ENCODE measurements at places on chromosomes 3 and 15. TPM values are rescaled to one million over a fixed set of nuclear protein-coding genes. Genes with fewer than 3 reads are reported as not detected.

DNA sequence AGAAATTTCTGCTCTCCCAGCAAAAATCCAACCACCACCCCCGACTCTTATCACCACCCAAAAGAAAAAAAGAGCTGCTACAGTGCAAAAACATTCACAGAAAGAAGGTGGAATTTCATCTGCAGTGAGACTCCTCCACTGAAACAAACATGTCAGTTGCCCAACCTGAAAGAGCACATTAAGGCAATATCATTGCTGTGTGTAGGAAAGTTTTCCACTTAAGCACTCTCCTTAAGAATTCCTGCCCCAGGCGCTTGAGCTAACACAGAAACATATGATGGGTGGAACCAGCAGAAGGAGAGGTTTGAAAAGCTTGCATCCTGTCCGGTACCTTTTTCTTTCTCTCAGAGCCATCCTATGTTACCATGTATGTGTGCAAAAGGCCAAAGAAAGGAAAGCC lies 200.8 kb upstream of the GADL1 start:
- no peaks in the 10 kb centered on the region for H3K27me3 ChIP-seq
- H3K27ac ChIP-seq = no peak overlapping the region
- no peaks in the 10 kb centered on the region for H3K36me3 ChIP-seq
- H3K4me3 ChIP-seq = no peak overlapping the region

- no peak overlapping the region for H3K27ac ChIP-seq
- no peak overlapping the region for H3K4me3 ChIP-seq
- no peaks in the 10 kb centered on the region for H3K4me1 ChIP-seq
- no peaks in the 10 kb centered on the region for H3K36me3 ChIP-seq
These were observed 64.7 kb downstream of the UBE3A start for GRCh38 chr15:25374143-25374542.

DNA sequence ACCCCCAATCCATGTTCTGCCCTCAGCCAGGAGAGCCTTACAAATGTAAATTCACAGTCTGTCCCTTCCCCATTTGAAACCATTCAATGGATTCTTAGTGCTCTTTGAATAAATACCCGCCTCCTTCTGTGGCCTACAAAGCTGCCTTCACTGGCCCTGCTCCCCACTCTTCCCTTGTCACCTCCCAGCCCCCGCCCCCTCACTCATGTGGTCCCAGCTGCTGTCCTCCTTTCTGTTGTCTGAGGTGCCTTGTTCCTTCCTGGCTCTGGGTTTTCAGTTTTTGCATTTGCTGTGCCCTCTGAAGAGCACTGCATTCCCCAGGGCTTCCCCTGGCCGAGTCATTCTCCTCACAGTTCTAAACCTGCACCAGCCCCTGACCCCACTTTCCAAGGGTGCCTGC lies 3.2 kb downstream of the EFCAB12 start:
- H3K36me3 ChIP-seq = no peaks in the 10 kb centered on the region
- no peaks in the 10 kb centered on the region for H3K4me1 ChIP-seq
- H3K27ac ChIP-seq = no peak overlapping the region

GRCh38 chr3:35638980-35639253 lies 408 bp upstream of the ARPP21 start:
- H3K4me1 ChIP-seq = no peaks in the 10 kb centered on the region
- DNase-seq = no peak
- no peak overlapping the region for H3K27ac ChIP-seq
- no peaks in the 10 kb centered on the region for H3K27me3 ChIP-seq
- H3K4me3 ChIP-seq = peak overlapping the region; percentile 42

GRCh38 chr3:90184861-90185260 lies 1077.4 kb downstream of the EPHA3 start:
- H3K27ac ChIP-seq = no peak overlapping the region
- DNase-seq = no peak
- H3K27me3 ChIP-seq = no peaks in the 10 kb centered on the region
- H3K4me3 ChIP-seq = no peak overlapping the region
- no peaks in the 10 kb centered on the region for H3K4me1 ChIP-seq

DNA sequence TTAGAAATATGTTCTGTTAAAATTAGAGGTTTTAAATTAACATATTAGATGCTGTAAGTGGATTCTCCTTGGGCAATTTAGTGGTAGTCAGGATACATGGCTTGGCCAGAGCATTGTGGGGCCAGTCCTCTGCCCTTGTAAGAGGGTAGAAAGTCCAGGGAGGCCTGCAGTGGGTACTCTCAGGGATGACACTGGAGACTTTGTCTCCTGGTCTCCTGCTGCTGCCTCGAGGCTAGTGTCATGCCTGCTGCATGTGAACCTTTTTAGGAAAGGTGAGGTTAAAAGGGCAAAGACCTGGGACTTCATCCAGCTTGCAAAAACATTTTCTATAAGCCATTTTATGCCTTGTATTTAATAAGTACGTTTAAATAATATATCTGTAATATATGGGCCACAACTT lies 96.8 kb upstream of the PROK2 start:
- no peaks in the 10 kb centered on the region for H3K27me3 ChIP-seq
- no peak overlapping the region for H3K27ac ChIP-seq
- H3K4me3 ChIP-seq = no peak overlapping the region
- H3K36me3 ChIP-seq = no peaks in the 10 kb centered on the region

- H3K36me3 ChIP-seq = no peaks in the 10 kb centered on the region
- peaks cover 8% of the 10 kb centered on the region for H3K4me1 ChIP-seq
- H3K27ac ChIP-seq = no peak overlapping the region
- peak; percentile 35 for DNase-seq
- H3K4me3 ChIP-seq = no peak overlapping the region
These were observed 67.2 kb downstream of the WDR76 start for GRCh38 chr15:43893956-43894355.

DNA sequence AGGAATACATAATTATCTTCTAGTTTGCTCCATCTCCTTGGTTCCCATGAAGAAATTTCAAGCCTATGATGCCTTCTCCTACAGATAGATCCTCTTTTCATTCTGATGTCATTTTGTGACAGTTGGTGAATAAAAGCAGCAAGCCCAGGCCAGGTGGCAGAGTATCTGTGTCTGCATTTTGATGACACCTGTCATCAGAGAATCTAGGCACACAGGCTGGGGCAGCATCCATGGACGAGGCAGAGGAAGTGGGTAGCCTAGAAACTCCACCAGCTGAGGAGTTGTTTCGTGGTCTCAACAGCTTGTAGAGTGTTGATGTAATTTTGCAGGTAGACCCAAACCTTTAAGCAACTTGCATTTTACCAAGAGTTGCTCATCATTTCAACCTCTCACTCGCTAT lies 269.8 kb downstream of the FEZF2 start:
- H3K4me3 ChIP-seq = no peak overlapping the region
- H3K27me3 ChIP-seq = no peaks in the 10 kb centered on the region
- no peak for DNase-seq

GRCh38 chr15:44159492-44159891 lies 35.6 kb downstream of the FRMD5 start:
- no peak overlapping the region for H3K4me3 ChIP-seq
- no peak overlapping the region for H3K27ac ChIP-seq
- no peaks in the 10 kb centered on the region for H3K27me3 ChIP-seq
- H3K4me1 ChIP-seq = no peaks in the 10 kb centered on the region

GRCh38 chr3:152591515-152591914 lies 243.4 kb upstream of the P2RY1 start:
- H3K27ac ChIP-seq = no peak overlapping the region
- no peak for DNase-seq
- no peak overlapping the region for H3K4me3 ChIP-seq

DNA sequence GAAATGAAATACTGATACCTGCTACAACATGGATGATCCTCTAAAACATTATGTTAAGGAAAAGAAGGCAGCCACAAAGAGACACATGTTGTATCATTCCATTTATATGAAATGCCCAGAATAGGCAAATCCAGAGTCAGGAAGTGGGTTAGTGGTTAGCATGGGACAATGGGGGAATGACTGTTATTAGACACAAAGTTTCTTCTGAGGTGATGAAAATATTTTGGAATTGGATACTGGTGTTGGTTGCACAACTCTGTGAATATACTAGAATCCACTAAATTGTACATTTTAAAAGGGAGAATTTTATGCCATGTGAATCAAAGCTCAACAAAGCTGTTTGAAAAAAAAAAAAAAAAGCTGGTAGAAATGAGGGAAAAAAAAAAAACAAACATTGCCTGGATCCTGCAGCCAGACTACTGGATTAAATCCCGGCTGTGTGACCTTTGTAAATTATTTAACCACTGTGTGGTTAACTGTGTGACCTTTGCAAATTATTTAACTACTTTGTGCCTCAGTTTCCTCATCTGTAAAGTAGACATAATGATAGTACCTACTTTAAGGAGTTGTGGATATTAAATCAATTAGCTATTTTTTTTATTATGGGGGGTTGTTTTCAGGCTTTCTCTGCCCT lies 75.6 kb upstream of the PRICKLE2 start:
- H3K4me3 ChIP-seq = no peak overlapping the region
- H3K27ac ChIP-seq = no peak overlapping the region
- no peak for DNase-seq
- H3K27me3 ChIP-seq = no peaks in the 10 kb centered on the region
- H3K36me3 ChIP-seq = no peaks in the 10 kb centered on the region
- peaks cover 4% of the 10 kb centered on the region for H3K4me1 ChIP-seq

DNA sequence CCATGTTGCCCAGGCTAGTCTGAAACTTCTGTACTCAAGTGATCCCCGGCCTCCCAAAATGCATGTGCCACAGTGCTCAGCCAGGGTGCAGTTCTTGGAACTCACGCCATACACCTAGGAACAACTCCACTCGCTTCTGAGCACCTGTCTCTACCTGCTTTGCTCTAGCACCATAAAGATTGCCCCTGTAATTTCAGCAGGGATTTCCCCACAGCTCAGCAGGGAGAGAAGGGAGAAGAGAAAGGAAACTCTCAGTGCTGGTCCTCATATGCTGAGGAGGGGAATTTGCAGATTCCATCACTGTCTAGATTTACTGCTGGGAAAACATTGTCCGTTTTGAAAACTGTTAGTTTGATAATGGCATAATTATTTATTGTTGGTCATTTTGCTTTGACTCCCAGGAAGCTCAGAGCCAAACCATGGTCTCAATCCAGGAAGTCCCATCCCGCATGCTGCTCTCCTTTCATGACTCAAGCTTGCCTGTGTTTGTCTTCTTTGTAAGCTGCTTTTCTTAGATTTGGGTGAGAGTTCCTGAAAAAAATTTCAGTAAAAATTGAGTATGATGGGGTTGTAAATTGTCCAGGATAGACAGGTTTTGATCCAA lies 24.2 kb downstream of the TRIM71 start:
- H3K4me3 ChIP-seq = no peak overlapping the region
- H3K27me3 ChIP-seq = no peaks in the 10 kb centered on the region
- no peaks in the 10 kb centered on the region for H3K36me3 ChIP-seq

DNA sequence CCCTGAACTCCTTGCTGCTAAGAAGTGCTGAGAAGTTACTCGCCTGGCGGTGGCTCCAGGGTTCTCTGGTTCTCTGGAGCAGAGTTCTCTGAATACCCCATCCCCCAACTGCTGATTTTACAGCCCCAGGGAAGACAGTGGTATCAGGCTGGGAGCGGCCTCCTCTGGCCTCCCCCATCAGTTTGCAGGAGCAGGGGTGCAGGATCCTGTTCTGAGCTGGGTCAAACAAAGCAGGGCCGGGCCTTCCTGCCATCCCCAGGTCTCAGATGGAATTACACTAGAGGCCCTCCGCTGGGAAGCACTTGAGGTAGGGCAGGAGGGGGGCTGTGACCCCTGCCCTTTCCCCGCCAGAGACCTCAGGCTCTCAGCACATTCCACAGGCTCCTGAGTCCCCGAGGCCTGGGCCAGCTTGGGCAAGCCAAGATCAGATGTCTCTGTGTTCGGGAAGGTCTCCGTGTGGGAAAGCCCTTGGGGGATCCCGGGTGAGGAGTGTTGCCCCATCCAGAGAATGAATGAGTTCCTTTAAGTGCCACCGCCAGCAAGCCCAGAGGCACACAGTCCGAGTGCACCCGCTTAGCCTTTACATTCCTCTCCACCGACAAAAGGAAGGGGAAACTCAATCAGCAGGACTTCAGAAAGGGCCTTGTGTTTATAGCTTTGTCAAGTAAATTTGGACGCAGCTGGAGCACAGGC lies 149.9 kb downstream of the LRRK1 start:
- peak; percentile 38 for DNase-seq
- no peaks in the 10 kb centered on the region for H3K27me3 ChIP-seq
- H3K4me3 ChIP-seq = no peak overlapping the region
- no peaks in the 10 kb centered on the region for H3K36me3 ChIP-seq
- H3K4me1 ChIP-seq = peaks cover 48% of the 10 kb centered on the region

DNA sequence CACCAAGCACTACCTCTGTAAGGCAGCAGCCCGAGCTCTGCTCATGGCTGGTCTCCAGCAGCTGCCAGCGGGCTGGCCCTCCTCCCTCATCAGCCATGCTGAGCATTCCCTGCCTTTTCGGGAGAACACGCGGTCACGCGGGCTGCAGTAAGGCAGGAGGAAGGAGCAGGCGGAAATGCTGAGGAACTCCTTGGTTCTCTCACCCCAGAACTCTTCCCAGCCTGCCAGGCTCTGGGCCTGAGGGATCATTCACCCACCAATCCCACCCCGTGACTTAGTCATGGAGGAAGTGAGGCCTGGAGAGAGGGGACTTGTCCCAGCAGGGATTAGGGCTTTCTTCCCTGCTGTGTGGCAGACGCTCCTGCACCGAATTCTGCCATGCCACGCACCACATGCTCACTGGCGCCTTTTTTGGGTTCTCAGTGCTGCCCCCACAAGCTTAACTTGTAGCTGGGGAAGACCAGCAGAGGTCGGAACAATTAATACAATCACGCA lies 42.9 kb upstream of the RPL32 start:
- H3K4me1 ChIP-seq = peaks cover 4% of the 10 kb centered on the region
- H3K27ac ChIP-seq = no peak overlapping the region
- H3K36me3 ChIP-seq = no peaks in the 10 kb centered on the region
- peak overlapping the region; percentile 5 for H3K4me3 ChIP-seq

DNA sequence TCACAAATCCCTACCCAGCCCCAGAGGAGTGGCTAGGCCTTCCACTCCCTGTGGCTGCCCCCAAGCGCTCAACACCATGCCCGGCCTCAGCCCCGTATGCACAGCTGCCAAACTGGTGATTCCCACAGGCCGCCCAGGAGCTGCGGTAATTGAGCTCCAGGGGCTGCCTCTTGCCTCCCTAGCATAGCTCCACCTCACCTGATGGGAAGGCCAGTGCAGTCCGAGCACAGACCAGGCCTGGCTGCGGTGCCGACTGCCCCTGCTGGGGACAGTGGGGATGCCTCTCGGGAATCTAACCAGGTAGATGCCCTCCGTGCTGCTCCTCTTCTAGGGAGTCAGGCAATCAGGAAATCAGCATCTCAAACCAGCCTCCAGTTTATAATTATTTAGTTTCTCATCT lies 25.9 kb downstream of the SCN5A start:
- no peak overlapping the region for H3K27ac ChIP-seq
- H3K4me1 ChIP-seq = no peaks in the 10 kb centered on the region
- DNase-seq = no peak
- H3K27me3 ChIP-seq = no peaks in the 10 kb centered on the region
- no peak overlapping the region for H3K4me3 ChIP-seq

DNA sequence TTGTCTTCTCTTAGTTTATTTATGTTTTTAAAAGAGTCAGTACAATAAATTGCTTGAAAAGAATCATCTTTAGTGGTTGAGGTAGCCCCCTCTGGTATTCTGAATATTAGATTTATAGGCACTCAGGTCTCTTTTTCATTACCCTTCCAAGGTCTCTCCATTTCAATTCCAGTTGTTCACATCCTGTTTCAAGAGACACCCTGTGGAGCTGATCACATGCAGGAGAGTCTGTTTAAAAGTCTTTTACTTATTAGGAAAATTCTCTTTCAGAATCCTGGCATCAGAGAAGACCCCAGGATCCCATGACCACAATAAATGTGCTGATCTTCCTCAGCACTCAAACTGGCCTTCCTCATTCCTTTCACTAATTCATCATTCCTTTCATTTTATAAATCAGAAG lies 195.7 kb downstream of the ZIC4 start:
- no peaks in the 10 kb centered on the region for H3K27me3 ChIP-seq
- no peak for DNase-seq
- no peak overlapping the region for H3K27ac ChIP-seq
- no peaks in the 10 kb centered on the region for H3K36me3 ChIP-seq

The STAC gene
- 7.1 TPM for total RNA-seq

The IQCH gene
- 42.2 TPM for total RNA-seq

The P4HTM gene
- 122 TPM for total RNA-seq

The SPATA12 gene
- 10.2 TPM for total RNA-seq

The NGLY1 gene
- total RNA-seq = 107 TPM

The FBXL2 gene
- 24.8 TPM for total RNA-seq
